ENCODE measurements at places on chromosomes 16 and 17. TPM values are rescaled to one million over a fixed set of nuclear protein-coding genes. Genes with fewer than 3 reads are reported as not detected.

ZBTB4 gene
- 27.5 TPM for polyA plus RNA-seq

MTHFSD gene
- polyA plus RNA-seq: 15.9 TPM

CYB561 gene
- polyA plus RNA-seq: 7.0 TPM

KRT32 gene
- polyA plus RNA-seq: not detected
